A549 treated with ZK216348 at 1 μM for 4 hours (cell line): ENCODE measurements at places on chromosomes 11 and 22. TPM values are rescaled to one million over a fixed set of nuclear protein-coding genes. Genes with fewer than 3 reads are reported as not detected.

The KCNJ5 gene
- 0.09 to 0.12 TPM in 2 of 5 replicates, not detected in the others for total RNA-seq

The C11orf54 gene
- total RNA-seq, result 10.2 to 14.7 TPM (median 11.7 TPM) in 5 replicates

The ARHGAP20 gene
- 0.02 TPM in 1 of 5 replicates, not detected in the others for total RNA-seq

The MRGPRX3 gene
- total RNA-seq, result not detected in 5 replicates

The LINC01488 gene
- total RNA-seq, result not detected in 5 replicates

The GTSE1 gene
- 24.7 to 35.3 TPM (median 32.0 TPM) in 5 replicates for total RNA-seq

The GGTLC2 gene
- not detected in 5 replicates for total RNA-seq

The PIM3 gene
- total RNA-seq, result 23.0 to 64.0 TPM (median 52.7 TPM) in 5 replicates

The CASP5 gene
- not detected in 5 replicates for total RNA-seq

The TMA7B gene
- not detected in 5 replicates for total RNA-seq

The CACNA1I gene
- total RNA-seq, result 0.02 to 0.06 TPM (median 0.03 TPM) in 4 of 5 replicates, not detected in the other

The OR52I2 gene
- total RNA-seq, result not detected in 5 replicates

The SLC35E4 gene
- 4.9 to 7.8 TPM (median 6.7 TPM) in 5 replicates for total RNA-seq

The LIMK2 gene
- total RNA-seq, result 7.1 to 8.6 TPM (median 7.8 TPM) in 5 replicates

The IGSF22 gene
- not detected in 5 replicates for total RNA-seq

The CNGA4 gene
- 0.12 TPM in 2 of 5 replicates, not detected in the others for total RNA-seq

The MYBPC3 gene
- 0.06 to 0.09 TPM (median 0.07 TPM) in 5 replicates for total RNA-seq

The COX8A gene
- total RNA-seq, result 466 to 1,036 TPM (median 955 TPM) in 5 replicates

The ADAMTS8 gene
- 0.28 to 0.76 TPM (median 0.57 TPM) in 5 replicates for total RNA-seq

The MS4A12 gene
- total RNA-seq, result not detected in 5 replicates

The IFITM2 gene
- total RNA-seq, result 54.7 to 70.8 TPM (median 61.4 TPM) in 5 replicates

The CCDC116 gene
- not detected in 5 replicates for total RNA-seq

The ST13 gene
- total RNA-seq, result 152 to 216 TPM (median 168 TPM) in 5 replicates

The SLC5A4 gene
- not detected in 5 replicates for total RNA-seq

The INSC gene
- total RNA-seq, result not detected in 5 replicates

The DMC1 gene
- 2.4 to 5.4 TPM (median 3.3 TPM) in 5 replicates for total RNA-seq
